ENCODE measurements at places on chromosomes 6 and 20. TPM values are rescaled to one million over a fixed set of nuclear protein-coding genes. Genes with fewer than 3 reads are reported as not detected.

- no peaks in the 10 kb centered on the region for H3K27me3 ChIP-seq
- peak; percentile 72 for DNase-seq
- H3K36me3 ChIP-seq = no peaks in the 10 kb centered on the region
- no peaks in the 10 kb centered on the region for H3K4me1 ChIP-seq
- no peak overlapping the region for H3K27ac ChIP-seq
- no peak overlapping the region for H3K4me3 ChIP-seq
Observed at GRCh38 chr6:20098267-20098876, 113.9 kb downstream of the MBOAT1 start.

- no peak overlapping the region for H3K4me3 ChIP-seq
- no peaks in the 10 kb centered on the region for H3K27me3 ChIP-seq
- no peak overlapping the region for H3K27ac ChIP-seq
- H3K36me3 ChIP-seq = no peaks in the 10 kb centered on the region
- no peaks in the 10 kb centered on the region for H3K4me1 ChIP-seq
- no peak for DNase-seq
Observed at GRCh38 chr6:128807577-128807976, 75.4 kb upstream of the LAMA2 start.

- H3K4me1 ChIP-seq = peaks cover 16% of the 10 kb centered on the region
- H3K36me3 ChIP-seq = no peaks in the 10 kb centered on the region
- peak; percentile 93 for DNase-seq
- no peak overlapping the region for H3K4me3 ChIP-seq
- H3K27ac ChIP-seq = no peak overlapping the region
Observed at GRCh38 chr20:62707921-62708521, 615 bp upstream of the NTSR1 start.

DNA sequence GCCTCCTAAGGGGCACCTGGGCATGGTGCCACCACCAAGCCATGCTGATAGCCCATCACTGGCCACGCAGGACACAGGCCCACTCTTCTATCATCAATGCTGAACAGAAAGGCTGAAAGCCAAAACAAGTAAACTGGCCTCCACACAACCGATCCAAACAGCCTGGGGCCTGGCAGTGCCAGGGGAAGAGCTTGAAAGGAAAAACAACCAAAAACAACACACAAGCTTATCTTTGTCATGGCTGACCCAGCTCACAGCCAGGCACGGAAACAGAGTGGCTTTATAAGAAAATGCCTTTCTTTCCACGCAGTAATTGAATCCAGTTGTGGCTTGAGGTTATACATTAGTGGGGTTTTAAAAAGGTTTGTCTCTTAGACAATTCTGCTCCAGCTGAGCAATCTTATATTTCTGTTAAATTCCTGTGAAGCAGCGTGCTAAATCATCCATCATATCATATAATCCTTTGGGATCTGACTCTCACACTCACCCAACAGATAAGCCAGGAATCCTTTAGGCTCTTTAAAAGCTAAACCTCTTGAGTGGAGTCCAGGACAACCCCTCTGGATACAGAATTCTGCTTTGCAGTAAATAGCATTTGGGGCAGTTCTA, 65.4 kb upstream of the SLC22A16 start:
- peak; percentile 83 for DNase-seq
- no peaks in the 10 kb centered on the region for H3K27me3 ChIP-seq
- H3K36me3 ChIP-seq = no peaks in the 10 kb centered on the region
- H3K4me3 ChIP-seq = no peak overlapping the region
- peak overlapping the region; percentile 65 for H3K27ac ChIP-seq
- H3K4me1 ChIP-seq = peaks cover 32% of the 10 kb centered on the region

GRCh38 chr6:96888745-96889144, 8.9 kb downstream of the NDUFAF4 start:
- no peaks in the 10 kb centered on the region for H3K27me3 ChIP-seq
- DNase-seq = no peak
- H3K27ac ChIP-seq = no peak overlapping the region
- H3K4me1 ChIP-seq = no peaks in the 10 kb centered on the region
- peaks cover 14% of the 10 kb centered on the region for H3K36me3 ChIP-seq

GRCh38 chr6:165580136-165580535, 82.9 kb downstream of the PDE10A start:
- DNase-seq = no peak
- no peak overlapping the region for H3K27ac ChIP-seq
- H3K4me3 ChIP-seq = no peak overlapping the region
- no peaks in the 10 kb centered on the region for H3K27me3 ChIP-seq
- H3K4me1 ChIP-seq = no peaks in the 10 kb centered on the region

DNA sequence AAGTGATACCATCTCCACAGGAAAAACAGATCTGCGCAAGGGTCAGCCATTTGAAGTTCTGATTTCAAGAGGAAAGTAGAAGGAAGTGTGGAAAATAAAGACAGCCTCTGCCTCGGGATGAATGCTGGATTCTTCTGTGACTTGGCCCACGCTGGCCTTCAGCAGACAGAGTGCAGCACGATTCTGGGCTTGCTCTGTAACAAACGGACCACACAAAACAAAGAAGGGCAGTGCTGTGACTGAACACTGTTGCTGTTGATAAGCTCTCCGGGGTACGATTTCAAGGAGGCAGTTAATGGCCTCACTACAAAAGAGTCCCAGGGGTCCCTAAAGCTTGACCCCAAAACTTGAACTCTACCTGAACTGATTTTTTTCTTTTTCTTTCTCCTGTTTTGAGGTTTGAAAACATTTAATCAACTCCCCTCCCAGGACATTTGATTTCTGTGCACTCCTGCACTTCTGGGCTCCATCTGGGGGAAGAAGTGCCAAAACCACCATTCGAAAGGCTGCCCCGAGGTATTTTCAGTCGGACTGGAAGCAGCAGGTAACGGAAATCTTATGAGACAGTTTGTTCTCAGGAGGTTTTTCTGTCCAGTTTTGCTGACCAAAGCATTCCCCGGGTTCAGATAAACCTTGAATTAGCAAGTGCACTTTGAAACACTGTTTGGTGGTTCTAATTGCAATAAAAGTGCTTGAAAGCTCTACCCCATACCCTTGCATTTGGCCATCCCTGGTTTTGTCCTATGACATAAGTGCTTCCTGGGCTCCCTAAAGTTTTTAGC, 189.6 kb downstream of the MYLK4 start:
- no peaks in the 10 kb centered on the region for H3K36me3 ChIP-seq
- H3K27ac ChIP-seq = no peak overlapping the region
- H3K4me1 ChIP-seq = peaks cover 10% of the 10 kb centered on the region

- no peak overlapping the region for H3K4me3 ChIP-seq
- no peaks in the 10 kb centered on the region for H3K4me1 ChIP-seq
- no peaks in the 10 kb centered on the region for H3K27me3 ChIP-seq
- no peak overlapping the region for H3K27ac ChIP-seq
- peak; percentile 23 for DNase-seq
Observed at GRCh38 chr6:38755874-38756273, 40.8 kb downstream of the DNAH8 start.

- H3K4me3 ChIP-seq = no peak overlapping the region
- no peaks in the 10 kb centered on the region for H3K27me3 ChIP-seq
- H3K4me1 ChIP-seq = no peaks in the 10 kb centered on the region
- H3K36me3 ChIP-seq = no peaks in the 10 kb centered on the region
- H3K27ac ChIP-seq = no peak overlapping the region
Observed at GRCh38 chr6:127069659-127070279, 48.7 kb upstream of the RSPO3 start.

The OR2J3 gene
- total RNA-seq = not detected

The RUNX2 gene
- total RNA-seq = 35.4 TPM

The PHACTR3 gene
- not detected for total RNA-seq

The APCDD1L gene
- total RNA-seq = 16.5 TPM

The PRDM1 gene
- 1.8 TPM for total RNA-seq

The EPHA7 gene
- total RNA-seq = not detected

The SOBP gene
- total RNA-seq = 12.1 TPM

All from osteoblast (primary cell).